GM12892 (cell line): ENCODE measurements at places on chromosomes 4 and X.

GRCh38 chr4:43126595-43126994 lies 234.1 kb downstream of the GRXCR1 start:
- no peak for DNase-seq

GRCh38 chr4:52298444-52298843 lies 247.3 kb downstream of the SPATA18 start:
- no peak for DNase-seq

DNA sequence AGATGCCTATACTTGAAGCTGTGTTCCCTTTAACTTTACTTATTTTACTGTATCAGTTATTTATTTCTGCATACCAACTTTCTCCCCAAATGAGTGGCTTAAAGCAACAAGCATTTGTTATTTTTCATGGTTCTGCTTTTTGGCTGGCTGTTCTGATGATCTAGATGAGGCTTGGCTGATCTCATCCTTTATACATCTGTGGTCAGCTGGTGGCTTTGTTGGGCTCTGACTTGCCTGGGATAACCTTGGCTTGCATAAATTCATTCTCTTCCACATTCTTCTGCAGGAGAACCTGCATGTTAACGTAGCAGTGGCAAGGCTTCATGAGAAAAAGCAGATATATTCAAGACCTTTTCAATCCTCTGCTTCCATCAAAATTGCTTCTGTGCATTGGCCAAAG lies 1317.6 kb downstream of the ADGRL3 start:
- DNase-seq, result no peak

GRCh38 chr4:84479663-84480062 lies 19.4 kb downstream of the NKX6-1 start:
- no peak for DNase-seq

- no peak for DNase-seq
Observed at GRCh38 chrX:9340598-9341290, 124.1 kb upstream of the TBL1X start.

DNA sequence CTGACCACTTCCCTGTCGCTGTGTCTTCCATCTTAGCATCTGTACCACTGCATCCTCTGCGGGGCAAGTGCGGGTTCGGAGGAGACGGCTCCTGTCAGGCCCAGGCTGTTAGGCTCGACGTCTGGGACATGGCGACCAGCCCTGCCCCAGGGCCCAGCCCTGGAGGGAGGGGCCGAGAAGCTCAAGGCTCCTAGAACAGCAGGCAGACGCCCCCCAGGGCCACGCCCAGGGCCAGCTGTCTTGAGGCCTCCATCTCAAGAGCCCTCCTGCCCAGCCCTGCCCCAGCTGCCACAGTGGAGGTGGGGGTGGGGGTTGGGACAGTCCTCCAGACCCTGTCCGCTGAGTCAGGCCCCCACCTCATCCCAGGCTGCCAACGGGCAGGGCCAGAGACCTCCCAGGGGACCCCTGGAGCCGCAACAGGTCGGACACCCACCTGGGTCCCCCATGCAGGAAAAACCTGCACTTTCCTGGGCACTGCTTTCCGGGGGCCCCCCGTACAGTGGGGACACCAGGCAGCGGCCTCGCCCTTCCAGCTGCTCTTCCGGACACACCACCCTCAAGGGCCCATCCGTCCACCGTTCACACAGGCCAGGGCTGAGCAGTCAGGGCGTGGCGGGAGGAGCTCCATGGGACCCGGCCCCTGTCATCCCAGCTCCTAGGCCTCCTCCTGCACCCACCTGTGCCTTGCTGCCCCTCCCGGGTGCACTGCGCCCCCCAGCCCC lies 83.1 kb downstream of the FAM53A start:
- no peak for DNase-seq

DNA sequence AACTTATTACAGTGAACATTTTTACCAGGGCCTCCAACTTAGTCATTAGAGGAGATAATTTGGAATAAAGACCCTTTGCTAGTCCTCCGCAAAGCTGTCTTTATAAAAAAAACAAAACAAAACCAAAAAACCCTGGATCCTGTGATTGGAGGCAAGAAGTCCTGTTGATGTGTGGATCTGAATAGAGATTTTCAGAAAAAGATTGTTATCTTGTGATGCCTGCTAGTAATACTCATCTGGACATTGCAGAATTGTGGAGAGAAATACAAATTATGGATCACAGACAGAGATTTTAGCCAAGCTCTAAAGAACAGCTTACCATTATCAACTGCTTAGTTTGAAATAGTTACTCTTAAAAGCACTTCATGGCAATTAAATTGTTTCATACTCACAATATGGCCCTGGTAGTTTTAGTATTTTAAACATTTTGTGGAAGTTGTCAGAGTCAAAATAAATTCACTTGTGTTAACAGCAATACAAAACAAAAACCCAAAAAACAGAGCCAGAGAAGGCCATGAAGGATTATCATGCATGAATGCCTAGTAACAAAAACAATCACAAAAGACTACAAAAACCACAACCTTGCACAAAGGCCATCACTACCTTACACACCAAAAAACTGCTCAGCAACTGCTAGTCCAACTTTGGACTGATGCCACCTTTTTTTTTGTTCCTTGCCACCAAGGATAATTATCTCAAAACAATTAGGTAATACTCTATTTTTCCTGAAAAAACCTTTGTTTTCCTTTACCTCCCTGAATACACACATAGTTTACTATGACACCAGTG lies 514.5 kb upstream of the SLIT2 start:
- DNase-seq, result no peak

DNA sequence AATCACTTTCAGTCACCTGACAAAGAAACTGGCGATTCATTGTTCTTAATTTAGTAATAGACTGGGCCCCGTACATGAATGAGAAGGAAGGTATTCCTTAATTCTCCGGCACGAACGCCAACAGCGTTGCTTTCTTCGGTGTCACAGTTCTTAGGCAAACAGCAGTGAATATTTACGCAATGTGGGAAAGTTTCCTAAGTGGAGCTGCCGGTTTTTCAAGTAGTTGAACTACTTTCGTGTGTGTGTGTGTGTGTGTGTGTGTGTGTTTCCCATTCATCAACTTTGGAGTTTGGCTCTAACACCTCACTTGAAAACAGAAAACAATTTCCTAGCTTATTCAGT lies 651 bp downstream of the NXT2 start:
- DNase-seq, result no peak

GRCh38 chr4:169249214-169249973 lies 21.4 kb downstream of the SH3RF1 start:
- DNase-seq, result no peak

DNA sequence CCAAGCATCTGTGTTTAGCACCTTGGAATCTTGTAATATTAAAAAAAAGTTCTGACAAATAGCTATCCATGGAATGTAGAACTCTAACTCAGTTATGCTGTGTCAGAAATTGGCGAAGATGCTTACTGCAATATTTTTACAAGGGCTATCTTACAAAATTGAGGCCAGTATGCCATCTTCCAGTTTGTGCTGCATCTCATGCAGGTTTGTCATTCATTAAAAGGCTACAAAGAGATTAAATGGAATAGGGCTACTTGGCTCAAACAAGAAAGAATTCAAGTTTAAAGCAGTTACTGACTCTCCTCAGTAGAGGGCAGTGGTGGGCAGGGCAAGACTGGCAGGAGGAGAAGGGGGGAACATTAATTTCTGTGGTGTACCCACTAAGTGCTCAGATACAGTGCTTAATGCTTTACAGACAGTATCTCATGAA lies 66.5 kb downstream of the SHROOM4 start:
- no peak for DNase-seq
